ENCODE measurements at places on chromosomes 7 and 10.

DNA sequence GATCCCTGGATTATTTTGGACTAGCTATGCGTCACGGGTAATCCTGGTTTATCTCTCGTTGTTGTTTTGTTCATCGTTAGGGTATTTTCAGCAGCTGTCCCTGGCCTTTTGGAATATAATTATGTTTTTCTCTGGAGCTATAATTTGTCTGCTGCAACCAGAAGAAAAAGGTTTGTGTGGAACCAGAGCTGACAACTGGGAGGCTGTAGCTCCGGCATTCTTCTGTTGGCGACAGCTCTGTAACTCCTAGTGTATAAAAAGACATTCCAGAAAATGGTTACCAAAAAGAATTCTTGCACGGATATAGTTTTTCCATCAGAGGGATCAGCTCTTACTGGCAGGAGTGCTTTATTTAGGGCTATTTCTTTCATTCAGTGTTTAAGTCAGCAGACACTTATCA, 130.9 kb upstream of the PRR15 start:
- DNase-seq: no peak

GRCh38 chr10:16843252-16843870, 26.1 kb upstream of the RSU1 start:
- DNase-seq: no peak

GRCh38 chr10:110181451-110181850, 26.0 kb upstream of the MXI1 start:
- DNase-seq: no peak

GRCh38 chr10:71079761-71080380, 132.5 kb upstream of the UNC5B start:
- peak; percentile 6 for DNase-seq

DNA sequence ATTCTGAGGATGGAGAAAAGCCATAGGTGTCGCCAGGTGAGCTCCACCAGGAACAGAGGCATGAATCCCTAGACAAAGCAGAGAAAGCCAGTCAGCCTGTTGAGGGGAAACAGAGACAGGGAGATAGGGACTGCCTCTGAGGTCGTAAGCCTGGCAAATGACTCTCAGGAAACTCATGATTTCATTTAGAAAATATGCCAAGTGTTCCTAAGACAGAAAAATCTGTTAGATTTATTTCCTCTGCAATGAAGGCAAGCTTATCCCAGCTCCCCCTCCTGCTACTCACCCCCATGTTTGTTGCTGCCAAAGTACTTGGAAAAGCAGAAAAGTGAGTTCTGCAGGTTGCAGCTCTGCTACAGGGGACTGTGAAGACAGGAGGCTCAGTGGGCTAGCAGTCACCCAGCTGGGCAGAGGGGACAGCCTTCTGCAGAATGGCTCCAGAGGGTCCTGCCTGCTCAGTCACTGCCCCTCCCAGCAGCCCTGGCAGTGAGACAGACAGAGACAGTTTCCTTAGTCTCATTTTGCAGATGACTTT, 184.3 kb downstream of the ADRA2A start:
- no peak for DNase-seq

- DNase-seq: no peak
Measured at GRCh38 chr7:71270558-71270957, 138.6 kb downstream of the GALNT17 start.

DNA sequence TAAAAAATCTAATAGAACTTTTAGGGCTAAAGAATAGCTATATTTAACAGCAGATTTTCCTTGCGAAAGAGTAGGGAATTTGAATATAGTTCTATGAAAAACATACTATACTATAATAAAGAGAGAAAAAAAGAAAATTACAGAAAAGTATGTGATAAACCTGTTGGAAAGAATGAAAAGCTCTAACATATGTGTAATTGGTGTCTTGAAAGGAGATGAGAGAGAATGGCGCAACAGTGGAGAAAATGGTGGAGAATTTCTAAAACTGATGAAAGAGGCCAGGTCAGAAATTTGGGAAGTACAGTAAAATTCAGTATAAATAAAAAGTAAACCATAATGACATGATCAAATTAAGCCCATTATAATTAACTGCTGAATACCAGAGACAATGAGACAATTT, 20.8 kb upstream of the CACNA2D1 start:
- DNase-seq: no peak

GRCh38 chr10:114780577-114781184, 40.9 kb upstream of the FHIP2A start:
- DNase-seq: no peak

DNA sequence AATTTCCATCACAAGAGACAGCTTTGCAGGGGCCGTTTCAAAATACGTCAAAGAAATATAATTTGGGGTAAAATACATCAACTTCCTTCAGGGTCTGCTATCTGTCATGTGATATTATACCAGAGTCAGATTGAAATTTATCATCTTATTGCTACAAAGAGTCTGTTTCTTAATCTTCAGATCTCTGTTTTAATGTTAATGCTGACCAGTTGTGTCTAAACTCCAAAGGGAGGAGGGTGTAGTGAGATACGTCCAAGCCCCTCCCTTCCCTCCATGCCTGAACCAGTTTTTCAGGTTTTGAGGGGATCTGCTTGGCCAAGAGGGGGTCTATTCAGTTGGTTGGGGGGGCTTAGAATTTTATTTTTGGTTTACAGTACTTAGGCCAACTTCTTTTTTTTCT, 891.6 kb downstream of the GRM8 start:
- DNase-seq: no peak

All from D721Med (cell line).